Ascending aorta (tissue), 2 donors: ENCODE measurements at places on chromosomes 16 and 17.

DNA sequence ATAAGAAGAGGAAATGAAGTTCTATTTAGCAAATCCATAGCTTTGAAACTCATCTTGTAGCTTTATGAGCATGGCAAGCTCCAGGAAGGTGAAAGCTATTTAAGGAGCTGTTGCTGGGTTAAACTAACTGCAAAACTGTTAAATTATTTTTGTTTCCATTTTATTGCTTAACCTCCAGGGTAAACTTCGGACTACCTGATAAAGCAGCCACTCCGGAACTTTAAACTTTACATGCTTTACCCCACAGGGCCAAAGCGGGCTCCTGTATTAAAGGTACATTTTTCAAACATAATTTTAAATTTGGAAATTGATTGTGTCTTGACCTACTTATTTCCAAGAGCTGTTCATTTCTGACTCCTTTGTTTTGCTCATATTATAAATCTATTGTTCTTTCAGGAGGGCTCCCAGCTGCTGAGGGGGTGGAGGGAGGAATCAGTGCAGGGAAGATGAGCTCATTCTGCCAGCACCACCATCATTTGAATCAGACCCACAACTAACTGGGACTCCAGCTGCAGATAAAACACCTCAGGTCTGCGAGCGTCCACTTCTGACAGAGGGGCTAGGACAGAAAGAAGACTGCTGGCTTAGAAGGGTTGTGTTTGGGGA is 157.9 kb downstream of the IRX3 start:
- no peak for DNase-seq

- DNase-seq = no peak
These were observed 92.5 kb downstream of the IRF8 start for GRCh38 chr16:85991425-85991824.

- DNase-seq = peak; percentile 41
These were observed 44.6 kb upstream of the MAP3K14 start for GRCh38 chr17:45361451-45361850.

- peak; percentile 4 for DNase-seq
These were observed 42.5 kb downstream of the ARHGAP17 start for GRCh38 chr16:24972608-24973220.

DNA sequence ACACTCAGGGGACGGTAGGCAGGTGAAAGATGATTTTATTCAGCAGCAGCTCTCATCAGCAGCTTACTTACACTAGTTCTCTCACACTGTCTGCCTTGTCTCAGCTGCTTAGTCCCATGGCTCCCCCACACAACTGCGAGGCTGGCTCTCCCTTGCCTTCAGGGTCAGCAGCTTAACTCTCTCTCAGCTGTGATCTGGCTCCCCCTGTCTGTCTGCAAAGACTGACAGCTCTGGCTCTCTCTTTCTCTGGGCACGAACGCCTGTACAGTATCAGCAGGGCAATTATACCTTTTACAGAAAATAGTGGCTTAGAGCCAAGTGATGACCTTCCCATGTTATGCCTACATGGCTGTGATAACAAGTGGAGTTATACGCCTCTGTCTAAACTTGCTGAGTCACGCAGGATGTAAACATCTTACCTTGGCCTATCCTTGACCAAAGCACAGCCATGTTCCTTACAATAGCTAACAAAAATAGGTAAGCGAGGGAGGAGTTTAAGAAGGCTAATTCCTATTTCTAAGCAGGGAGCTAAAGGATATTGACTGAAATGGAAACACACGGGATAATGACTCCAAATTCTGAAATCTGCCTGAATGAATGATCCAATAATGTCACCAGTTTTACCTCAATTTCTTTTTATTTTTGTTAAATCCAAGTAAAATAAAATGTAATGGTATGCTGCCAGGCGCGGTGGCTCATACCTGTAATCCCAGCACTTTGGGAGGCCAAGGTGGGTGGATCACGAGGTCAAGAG is 1.1 kb upstream of the NDUFAB1 start:
- DNase-seq = no peak
